GM20000 (cell line): ENCODE measurements at places on chromosomes 12 and 14.

GRCh38 chr12:1927051-1927680 lies 8.7 kb upstream of the CACNA2D4 start:
- no peak for DNase-seq

DNA sequence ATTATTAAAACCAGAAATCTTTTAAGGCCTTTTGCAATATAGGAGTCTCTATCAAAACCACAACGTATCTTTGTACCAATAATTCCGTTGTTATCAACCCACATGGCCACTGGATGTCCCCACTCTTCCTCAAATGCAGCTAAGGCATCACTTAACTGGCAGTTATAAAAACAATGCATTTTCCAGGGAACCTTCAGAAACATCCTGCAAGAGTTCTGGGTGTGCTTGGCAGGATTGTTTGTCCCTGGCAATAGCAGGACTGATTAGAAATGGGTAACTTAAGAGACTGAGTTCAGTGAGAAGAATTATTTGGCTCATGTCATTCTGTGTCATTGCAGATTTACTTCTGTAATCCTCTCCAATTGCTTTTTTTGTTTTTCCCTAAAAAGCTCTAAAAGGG lies 112.0 kb downstream of the SLC15A5 start:
- DNase-seq, result peak; percentile 19

GRCh38 chr14:104478656-104479055 lies 100.9 kb upstream of the C14orf180 start:
- no peak for DNase-seq

- DNase-seq, result no peak
Measured at GRCh38 chr12:132289356-132290202, 39.8 kb downstream of the GALNT9 start.

DNA sequence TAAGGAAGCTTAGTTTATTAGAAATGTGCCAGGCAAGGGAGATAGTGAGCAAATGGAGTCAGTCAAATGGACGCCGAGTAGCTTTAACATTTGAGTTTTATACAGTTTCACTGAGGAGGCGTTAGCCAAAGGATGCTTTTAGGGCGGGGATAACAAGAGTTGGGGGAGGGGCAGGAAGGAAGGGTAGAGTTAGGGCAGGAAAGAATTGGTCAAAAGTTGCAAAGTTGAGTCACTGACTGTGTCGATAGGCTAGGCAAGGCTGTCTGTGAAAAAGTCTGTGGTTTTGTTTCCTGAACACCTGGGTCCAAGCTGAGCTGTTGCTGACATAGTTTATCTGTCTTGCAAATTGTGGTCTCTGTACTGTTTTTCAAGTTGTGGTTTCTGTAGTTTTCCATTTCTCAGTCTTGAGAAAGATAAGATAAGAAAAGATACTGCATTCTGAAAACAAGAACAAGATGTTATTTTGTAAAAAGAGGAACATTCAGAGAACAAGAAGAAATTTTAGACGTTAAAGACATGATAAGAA lies 62.6 kb upstream of the RESF1 start:
- peak; percentile 86 for DNase-seq

DNA sequence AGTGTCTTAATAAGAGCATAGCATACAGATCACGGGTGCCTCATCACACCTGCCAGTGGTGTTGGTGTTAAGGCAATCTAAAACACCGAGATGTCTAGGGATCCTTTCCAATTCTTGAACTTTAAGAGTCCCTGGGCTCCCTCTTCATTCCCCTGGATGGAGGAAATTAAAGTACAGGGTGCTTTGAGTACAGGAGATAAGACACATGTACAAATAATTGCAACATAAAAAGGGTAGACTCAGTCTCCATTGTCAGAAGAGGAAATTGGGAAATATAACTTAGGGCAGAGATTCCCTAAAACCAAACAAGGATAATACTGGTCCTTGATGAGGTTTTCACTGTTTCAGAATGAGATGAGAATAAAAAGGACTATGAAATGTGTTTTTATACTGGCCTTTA lies 34.9 kb downstream of the SCFD1 start:
- DNase-seq, result no peak

- peak; percentile 22 for DNase-seq
Measured at GRCh38 chr14:55160989-55161388, 30.4 kb downstream of the DLGAP5 start.

DNA sequence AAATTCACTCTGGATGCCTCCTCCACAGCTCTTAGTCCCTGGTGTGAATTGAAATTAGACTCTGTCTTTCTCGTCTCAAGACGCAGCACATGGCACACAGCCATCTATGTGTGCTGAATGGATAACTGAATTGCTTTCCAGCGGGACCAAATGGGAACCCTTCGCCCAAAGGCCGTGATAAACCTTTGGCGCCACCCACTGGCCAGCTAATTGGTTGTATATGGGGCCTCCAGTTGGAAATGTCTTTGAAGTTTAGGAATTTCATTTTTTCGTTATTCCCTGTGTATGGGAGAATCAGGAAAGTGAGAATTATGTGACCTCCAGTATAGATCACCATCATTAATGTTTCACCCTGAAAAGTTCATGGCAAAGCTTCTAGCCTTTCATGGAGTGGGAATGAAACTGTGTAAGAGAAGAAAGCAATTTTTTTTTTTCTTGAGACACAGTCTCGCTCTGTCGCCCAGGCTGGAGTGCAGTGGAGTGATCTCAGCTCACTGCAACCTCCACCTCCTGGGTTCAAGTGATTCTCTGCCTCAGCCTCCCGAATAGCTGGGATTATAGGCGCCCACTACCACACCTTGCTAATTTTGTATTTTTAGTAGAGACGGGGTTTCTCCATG lies 9.8 kb upstream of the HSP90AA1 start:
- peak; percentile 62 for DNase-seq

DNA sequence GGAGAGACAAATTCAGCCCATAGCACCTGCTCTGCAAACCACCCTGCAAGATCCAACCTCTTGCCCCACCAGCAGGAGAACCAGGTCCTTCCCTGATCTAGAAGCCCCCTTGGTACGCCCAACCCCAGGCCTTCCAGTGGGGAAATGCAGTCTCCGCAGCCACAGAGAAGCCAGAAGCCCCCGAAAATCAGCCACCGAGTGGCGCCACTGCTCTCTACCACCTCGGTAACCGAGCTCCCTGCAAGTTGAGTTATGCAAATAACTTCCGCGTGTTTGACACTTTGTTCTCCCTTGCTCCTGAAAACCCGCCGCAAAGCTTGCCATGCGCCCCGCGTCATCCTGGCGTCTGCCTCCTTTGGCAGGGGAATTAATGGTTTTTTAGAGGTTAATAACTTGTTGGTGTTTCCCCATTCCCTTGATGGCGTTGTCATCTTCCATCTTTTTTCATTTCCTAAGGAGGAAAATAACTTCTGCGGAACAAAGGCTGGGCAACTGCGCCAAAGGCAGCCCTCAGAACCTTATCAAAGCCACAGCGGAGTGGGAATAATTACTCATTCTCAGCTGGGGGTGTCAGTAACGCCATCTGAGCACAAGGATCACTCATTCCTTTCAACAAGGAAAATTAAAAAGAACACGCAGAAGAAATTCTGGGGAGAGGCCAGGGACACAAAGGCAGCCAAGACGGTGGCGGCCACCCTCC lies 60.4 kb downstream of the FZD10 start:
- no peak for DNase-seq

GRCh38 chr14:41558490-41558889 lies 48.2 kb upstream of the LRFN5 start:
- DNase-seq, result no peak

GRCh38 chr12:127881371-127882140 lies 385.4 kb upstream of the TMEM132C start:
- no peak for DNase-seq

GRCh38 chr12:66633676-66634075 lies 45.2 kb downstream of the GRIP1 start:
- DNase-seq, result no peak

GRCh38 chr12:3135522-3136461 lies 58.6 kb downstream of the TSPAN9 start:
- peak; percentile 85 for DNase-seq

DNA sequence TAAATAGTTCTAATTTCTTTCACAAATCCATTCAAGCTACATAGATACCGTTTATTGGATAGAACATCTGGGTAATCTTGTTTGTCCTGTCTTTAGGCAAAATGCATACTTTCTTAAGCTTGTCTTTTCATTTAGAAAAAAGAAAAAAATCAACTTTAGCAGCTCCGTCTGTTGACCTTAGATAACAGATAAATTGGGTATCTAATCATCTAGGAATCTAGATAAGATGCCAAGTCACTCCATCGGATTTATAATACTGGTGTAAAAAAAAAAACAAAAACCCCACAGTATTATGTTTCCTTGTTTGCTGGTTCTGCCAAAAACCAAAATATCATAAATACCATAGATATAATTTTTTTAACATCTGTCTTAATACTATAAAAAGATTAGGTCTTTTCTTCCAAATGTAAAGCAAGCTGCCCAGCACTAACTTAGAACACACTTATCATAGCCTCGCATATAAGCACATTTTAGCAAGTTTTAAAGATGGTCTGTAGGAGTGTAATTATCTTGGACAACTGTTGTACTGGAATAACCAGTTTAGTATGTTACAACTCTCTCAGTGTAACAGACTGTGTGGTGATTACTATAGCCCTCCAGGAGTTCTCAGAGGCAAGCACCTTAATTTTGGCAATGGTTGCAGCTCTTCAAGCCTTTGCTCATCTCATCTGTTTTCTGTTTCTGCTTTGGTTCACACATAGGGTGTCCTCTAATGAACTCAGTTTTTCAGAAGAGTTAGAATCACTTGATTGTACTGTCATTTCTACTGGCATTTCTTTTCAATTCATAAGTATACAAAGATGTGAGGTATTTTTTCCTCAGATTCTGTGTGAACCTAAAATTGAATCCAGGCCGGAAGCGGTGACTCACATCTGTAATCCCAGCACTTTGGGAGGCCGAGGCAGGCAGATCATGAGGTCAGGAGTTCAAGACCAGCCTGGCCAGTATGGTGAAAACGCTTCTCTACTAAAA lies 83.1 kb downstream of the ANO6 start:
- no peak for DNase-seq

DNA sequence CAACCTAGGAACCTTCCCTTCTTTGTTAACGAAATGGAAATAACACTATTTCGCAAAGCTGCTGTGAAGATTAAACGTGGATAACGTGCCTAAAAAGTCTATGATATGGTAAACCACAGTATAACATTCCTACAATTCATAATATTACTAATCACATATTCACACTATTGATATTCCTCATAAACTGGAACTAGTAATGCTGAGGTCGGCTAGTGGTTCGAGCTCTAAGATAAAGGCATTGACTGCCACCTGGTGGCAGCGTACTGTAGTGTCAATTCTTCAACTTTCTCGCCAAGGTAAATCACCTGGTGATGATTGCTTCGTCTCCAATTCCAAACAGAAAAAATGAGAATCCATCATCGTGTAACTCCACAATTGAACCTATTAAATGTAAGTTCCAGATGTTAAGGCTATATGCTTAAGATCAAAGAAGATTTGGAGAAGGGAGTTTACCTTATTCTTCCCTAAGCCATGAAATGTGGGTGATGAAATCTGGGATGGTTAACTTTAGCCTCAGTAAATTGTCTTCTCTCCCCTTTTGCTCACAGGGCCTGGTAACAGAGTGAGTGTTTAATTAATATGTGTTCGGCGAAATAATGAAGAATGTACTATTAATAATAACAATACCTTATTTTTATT lies 197.5 kb upstream of the TMEM132C start:
- peak; percentile 32 for DNase-seq

DNA sequence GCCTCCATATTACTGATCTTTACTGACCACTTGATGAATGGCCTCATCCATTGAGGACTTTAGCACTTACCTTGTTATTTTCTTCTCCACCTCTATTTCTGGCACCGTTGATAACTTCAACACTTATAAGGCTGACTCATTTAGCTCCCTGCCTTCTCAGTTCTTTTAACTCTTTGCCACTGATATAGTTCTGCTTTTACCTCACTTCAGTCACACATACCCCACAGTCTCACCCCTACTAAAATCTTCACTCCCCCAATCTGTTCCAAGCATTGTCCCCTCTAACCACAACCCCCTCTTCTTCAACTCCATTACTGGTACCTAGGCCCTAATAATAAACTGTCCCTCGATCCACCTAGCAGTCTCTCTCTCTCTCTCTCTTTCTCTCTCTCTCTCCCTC lies 141.0 kb downstream of the PAH start:
- DNase-seq, result peak; percentile 38

DNA sequence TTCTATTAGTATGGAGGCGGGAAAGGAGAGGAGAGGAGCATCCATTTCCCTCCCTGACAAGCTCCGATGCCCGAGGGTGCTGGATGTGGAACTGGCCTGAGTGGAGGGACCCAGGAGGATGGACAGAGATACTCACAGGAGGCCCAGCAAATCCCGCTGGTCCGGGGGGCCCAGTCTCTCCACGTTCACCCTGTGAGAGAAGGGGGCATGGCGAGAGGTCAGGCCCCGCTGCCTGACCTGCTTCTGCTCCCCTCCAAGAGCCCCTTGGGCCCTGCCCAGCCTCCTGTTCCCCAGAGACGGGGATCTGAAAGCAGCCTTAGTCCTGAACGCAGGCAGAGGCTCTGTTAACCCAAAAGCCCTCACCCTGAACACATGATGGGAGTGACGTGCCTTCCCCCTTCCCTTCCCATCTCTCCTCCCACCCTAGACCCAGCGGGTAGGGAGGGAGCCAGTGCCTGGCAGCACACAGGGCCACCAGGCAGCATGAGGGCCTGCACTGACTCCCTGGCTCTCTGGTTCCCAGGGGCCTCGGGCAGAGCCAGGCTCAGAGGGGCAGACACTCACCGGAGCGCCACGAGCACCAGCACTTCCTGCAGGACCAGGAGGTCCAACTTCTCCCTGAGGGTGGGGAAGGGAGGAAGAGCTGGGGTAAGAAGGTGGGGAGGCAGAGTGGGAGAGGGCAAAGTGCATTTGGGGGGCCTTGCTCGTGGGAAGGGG lies 17.5 kb downstream of the TMEM106C start:
- no peak for DNase-seq

GRCh38 chr14:106505366-106505765 lies 979.0 kb downstream of the TMEM121 start:
- DNase-seq, result no peak

DNA sequence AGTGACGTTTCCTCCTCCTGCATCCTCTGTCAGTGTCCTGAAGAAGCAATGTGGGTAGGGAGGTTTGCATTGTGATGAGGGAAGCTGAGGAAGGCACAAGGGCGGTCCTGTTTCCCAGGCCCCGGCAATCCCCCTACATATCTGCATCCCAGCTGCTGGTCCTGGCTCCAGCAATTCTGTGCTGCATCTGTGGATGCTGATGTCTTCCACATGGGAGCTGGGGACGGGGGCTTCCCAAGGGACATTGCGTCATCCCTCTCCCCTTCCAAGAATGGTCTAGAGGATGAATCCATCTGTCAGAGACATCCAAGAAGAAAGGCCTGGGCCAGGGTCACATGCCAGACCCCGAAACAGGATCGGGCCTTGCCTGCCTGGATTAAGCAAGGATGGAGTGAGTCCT lies 52.1 kb downstream of the TSPAN11 start:
- DNase-seq, result no peak

- DNase-seq, result no peak
Measured at GRCh38 chr12:50050410-50051098, 6.8 kb upstream of the ASIC1 start.

DNA sequence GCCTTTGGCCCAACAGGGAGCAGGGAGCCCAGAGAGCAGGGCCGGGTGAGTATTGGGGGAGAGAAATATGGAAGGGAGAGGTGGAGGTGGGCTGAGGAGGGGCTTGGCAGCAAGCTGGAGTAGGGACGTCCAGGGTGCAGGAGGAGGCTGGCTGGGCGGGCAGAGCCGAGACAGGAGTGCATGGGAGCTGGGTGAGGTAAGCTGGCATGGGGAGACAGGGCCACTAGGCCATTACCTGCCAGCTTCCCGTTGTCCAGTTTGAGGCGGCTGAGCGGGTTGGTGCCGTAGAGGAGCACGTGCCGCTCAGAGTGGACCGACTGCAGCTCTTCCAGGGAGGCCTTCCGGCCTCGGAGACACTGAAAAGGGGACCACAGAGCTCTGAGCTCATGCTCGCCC lies 18.3 kb downstream of the SLC48A1 start:
- no peak for DNase-seq
